Cerebellar nuclear complex (tissue), 1 donor: ENCODE measurements at places on chromosomes 1 and 21.

- DNase-seq = no peak
Observed at GRCh38 chr1:3918966-3919611, 19.0 kb upstream of the C1orf174 start.

GRCh38 chr1:93628681-93629080 lies 53.0 kb downstream of the BCAR3 start:
- no peak for DNase-seq

GRCh38 chr1:15835205-15835740 lies 12.2 kb upstream of the SPEN start:
- no peak for DNase-seq

GRCh38 chr21:25385911-25386474 lies 221.3 kb downstream of the MRPL39 start:
- DNase-seq = no peak

DNA sequence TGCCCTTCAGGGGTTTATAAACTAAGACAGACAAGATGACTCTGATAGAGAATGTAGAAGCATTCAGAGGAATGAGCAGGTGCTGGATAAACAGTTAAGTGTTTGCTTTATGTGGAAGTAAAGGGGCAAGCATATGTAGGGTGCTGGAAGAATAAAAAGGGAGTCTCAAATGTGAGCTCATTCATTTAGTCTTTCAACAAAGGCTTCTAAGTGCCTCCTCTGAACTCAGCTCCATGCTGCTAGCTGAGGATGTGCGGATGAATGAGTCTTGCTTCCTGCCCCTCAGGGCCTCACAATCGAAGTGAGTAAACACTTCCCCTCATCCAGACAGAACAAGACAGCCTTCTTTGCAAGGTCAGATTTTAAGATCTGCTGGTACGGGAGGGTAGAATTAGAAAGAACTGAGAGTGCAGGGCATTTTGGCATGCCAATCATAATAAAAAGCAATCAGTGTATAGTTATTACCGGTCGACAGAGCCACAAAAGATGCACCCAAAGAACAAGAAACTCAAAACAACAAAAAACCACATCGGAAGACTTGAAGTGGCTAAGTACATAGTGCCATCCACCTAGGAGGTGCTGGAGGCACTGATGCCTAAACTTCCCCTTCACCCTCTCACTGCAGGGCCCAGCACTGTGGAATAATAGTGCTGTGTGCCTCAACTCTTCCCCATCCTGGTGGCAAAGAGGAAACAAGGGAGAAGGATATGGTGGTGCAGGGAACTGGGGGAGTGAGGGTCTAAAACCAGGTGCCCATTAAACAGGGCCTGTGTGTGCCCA lies 69.8 kb downstream of the TNR start:
- DNase-seq = no peak

DNA sequence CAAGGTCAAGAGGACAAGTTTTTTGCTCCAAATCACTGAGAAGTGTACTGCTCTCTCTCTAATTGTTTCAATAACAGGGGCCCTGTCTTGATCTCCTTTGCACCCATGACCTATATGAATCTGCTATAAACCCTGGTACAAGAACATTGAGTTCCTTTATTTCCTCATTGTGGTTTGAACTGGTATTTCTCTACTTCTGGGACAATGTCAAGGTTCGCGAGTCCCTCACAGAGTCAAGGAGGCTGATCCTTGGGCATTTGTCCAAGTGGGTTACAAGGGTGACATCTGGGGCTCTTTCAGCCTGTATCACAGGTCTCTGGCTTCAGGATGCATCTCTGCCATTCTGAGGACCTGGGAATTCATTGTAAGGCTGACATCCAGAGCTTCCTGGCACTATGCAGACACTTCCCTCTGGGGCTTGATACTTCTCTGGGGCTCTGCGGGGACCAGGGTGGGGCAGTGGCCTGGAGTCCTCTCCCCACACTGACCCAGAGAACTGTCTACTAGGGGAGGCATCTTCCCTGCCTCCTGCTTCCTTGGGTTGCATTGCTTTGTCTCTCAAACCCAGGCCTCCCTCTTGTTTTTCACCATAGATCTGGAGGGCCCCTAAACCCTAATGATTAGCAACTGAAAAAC lies 22.5 kb upstream of the ZNF648 start:
- no peak for DNase-seq

GRCh38 chr1:26419494-26419893 lies 8.9 kb downstream of the LIN28A start:
- DNase-seq = no peak

- no peak for DNase-seq
Observed at GRCh38 chr1:119795261-119796200, 15.7 kb downstream of the REG4 start.
